ENCODE measurements at places on chromosomes 2 and 18.
A peak's percentile ranks its signal among the peaks of the same experiment; 100 is the strongest.

- DNase-seq, result peak; percentile 13
Observed at GRCh38 chr2:191539068-191539467, 138.9 kb upstream of the NABP1 start.

GRCh38 chr2:189633392-189633811, 27.9 kb upstream of the ASNSD1 start:
- no peak for DNase-seq

DNA sequence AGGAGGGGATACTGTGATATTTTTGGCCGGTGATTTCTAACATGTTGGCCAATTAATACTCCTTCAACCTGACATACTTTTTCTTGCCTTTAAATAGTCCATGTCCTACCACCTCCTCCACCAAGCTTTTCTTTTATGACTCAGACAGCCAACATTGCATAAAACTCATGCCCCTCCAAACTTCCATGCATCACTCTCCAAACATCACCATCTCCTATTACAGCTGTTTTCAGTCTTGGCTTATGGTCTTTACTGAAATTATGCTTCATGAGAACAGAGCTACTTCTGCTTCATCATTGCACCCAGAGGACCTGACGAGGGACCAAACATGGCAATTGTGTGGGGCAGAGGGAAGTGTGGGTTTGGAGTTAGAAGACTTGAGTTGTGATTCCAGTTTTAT, 305.4 kb downstream of the LPIN1 start:
- no peak for DNase-seq

- no peak for DNase-seq
Observed at GRCh38 chr18:74996055-74996454, 212.9 kb downstream of the PTGR3 start.

DNA sequence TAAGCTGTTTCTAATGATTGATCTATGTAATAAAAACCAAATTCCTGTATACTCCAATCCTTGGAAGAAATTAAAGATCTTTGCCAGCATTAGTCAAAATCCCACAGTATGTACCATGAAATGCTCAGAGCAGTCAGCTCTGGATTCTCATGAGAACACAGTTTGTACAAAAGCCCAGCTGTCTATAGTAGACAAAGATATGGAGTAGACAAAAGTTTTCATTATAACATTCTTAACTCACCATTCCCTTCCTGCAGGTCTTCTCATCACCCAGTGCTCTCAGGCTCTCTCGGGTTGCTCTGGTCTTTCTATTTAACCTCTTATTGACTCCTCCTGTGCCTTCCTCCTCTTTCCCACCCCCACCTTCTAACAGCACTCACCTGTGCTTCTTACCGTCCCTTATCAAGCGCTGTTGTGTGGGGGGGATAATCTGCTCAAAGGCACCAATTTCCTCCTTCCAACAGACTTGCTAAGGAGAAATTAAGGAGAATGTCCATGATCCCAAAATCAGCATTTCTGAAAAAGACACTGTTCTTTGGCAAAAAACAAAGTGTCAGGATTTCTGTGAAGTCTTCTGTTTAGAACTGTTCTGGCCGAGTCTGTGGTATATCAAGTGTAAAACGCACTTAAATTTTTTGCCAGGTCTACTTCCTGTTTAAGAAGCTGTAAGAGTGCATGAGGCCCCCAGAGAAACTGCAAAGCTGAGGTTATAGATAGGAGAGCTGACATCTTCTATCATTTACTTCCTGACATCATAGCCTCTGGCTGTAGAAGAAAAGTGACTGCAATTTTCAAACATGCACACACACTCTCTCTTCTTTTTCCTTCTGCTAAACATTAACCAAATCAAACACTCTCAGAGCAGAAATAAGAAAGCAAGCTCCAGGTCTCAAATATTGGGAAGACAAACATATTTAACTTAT, 144.1 kb downstream of the EVA1A start:
- DNase-seq, result no peak

- DNase-seq, result no peak
Observed at GRCh38 chr18:59021500-59021899, 118.2 kb upstream of the SEC11C start.

DNA sequence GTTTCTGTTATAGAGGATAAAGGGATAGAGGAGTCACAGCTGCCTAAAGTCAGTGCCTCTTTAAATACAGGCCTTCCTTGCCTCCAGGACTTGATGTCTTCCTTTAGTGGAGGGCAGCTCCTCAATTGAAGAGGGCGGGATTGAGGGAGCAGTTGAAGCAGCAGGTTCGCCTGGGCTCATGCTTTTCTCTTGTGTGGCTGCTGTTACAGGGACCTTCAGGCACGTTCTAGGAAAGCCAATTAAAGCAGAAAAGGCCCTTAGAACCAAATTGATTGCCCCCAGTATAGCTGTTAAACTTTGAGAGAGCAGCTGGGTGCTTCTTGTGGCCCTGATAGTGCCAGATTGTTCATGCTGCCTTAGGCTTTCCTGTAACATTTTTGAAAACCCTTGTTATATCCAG, 42.0 kb upstream of the LTBP1 start:
- DNase-seq, result no peak

- no peak for DNase-seq
Observed at GRCh38 chr18:23816740-23817139, 127.5 kb downstream of the LAMA3 start.

GRCh38 chr2:174013315-174013751, 48.2 kb upstream of the SP3 start:
- no peak for DNase-seq
